Cerebellum (tissue), 4 donors: ENCODE measurements at places on chromosomes 4 and X. TPM values are rescaled to one million over a fixed set of nuclear protein-coding genes. Genes with fewer than 3 reads are reported as not detected.

- no peak for DNase-seq
Observed at GRCh38 chr4:156975686-156976085, 4.1 kb upstream of the PDGFC start.

- peak; percentile 11 for DNase-seq
Observed at GRCh38 chr4:167622481-167623240, 388.4 kb upstream of the SPOCK3 start.

- no peak for DNase-seq
Observed at GRCh38 chr4:142378179-142378578, 467.9 kb downstream of the INPP4B start.

- no peak for DNase-seq
Observed at GRCh38 chr4:86878640-86879039, 13.6 kb downstream of the C4orf36 start.

Gene NSUN7
- total RNA-seq = 5.1 TPM

Gene TEX11
- total RNA-seq = not detected

Gene TCEAL7
- 48.6 TPM for total RNA-seq

Gene LRP2BP
- 13.4 TPM for total RNA-seq

Gene ZNF330
- total RNA-seq = 19.0 TPM

Gene PCDH7
- total RNA-seq = 92.5 TPM
